ENCODE measurements at places on chromosomes 2 and 18.

GRCh38 chr2:25310709-25310964, 31.1 kb downstream of the DNMT3A start:
- no peak for DNase-seq

DNA sequence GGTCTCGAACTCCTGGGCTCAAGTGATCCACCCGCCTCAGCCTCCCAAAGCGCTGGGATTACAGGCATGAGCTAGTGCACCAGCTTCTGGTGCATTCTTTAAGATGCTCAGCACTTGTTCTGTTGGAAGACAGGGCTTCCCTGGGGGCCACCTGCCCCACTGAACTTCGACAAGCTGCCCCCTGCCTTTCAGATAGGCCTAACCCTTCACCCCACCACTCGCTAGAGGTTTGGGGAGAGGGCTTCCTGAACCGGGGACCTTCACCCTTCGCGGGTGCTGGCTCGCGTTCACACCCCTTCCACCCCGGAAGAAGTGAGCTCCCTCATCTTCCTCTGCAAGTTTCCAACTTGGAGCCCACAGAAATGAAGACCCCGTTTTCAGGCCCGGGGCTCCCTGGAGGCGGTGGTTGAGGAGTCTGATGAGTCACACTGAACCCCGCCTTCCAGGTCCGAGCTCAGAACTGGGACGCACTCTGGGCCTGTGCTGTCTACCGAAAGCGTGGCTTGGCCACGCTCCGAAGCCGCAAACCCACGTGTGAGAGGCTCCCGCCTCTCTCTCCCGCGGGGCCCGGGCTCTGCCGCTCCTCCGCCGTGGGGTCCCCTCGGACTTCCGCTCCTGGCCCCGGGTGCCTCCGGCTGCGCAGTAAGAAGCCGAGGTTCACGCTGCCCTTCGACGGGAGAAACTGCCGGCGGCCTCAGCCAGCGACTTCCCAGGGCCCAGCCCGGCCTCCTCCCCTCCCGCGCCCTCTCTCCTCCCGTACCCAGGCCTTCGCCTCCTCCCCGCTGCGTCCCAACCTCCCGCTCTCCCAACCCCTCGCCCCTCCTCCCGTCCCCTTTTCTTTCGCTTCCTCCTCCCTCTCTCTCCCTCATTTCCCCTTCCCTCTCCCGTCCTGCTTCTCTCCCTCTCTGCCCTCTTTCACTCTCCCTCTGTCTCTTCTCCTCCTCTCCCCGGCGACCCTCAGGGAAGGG, 47.5 kb upstream of the SP3 start:
- DNase-seq: peak; percentile 85

- no peak for DNase-seq
Observed at GRCh38 chr2:9228088-9228751, 21.6 kb downstream of the ASAP2 start.

- DNase-seq: no peak
Observed at GRCh38 chr2:70035344-70035844, 51.9 kb upstream of the PCBP1 start.

- no peak for DNase-seq
Observed at GRCh38 chr18:37812961-37813360, 247.4 kb upstream of the CELF4 start.

DNA sequence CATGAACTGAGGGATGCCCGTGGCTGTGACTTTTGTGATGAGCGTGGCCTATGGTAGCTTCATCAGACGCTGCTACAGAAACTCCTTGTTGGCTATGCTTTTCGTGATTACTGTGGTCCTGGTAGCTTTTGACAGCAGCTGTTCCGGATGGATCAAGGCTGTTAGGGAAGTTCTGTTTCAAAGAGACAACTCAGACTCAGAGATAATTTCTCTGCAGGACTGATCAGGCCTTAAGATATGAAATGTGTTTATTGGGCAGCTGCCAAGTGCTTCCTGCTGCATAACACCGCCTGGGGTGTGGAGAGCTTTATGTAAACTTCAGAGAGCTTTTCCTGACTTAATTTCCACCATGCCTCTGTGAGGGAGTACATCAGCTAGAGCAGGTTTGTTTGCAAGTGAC, 243.8 kb downstream of the TSN start:
- DNase-seq: no peak

DNA sequence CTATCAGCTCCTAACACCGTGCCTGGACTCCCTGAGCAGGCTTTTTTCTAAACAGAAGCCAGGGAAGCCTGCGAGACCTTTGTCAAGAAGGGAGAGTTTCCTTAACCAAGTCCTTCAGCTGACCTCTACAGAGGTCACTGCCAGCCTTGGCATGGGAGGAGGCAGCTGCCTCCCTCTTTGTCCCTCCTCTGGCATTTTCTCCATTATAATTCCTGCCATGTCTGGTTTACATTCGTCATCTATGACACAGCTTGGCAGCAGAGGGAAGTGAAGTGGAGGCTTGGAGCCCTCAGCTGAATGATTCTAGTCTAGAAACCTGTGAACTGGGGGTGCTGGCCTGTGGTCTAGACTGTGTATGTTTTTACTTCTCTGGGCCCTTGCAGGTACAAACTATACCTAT, 22.5 kb downstream of the LIPG start:
- DNase-seq: no peak

All from uterus (tissue), 4 donors.